ENCODE measurements at places on chromosomes 3 and 15.

DNA sequence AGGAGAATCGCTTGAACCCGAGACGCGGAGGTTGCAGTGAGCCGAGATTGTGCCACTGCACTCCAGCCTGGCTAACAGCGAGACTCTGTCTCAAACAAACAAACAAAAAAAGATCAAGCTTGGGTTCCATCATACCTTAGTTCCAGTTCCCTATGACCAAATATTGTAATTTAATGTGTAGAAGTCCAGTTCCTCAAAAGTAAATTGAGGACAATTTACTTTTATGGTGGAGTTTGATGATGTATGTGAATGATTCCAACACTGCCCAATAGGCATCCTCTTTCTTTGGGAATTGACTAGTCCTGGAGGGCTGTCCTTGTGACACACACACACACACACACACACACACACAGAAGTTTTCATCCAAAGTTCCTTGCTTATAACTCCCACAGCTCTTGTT is 2.8 kb upstream of the PKM start:
- DNase-seq: no peak

- no peak for DNase-seq
Measured at GRCh38 chr15:48595981-48596380, 49.5 kb downstream of the FBN1 start.

GRCh38 chr15:37524601-37525000 is 409.8 kb upstream of the TMCO5A start:
- no peak for DNase-seq

- DNase-seq: no peak
Measured at GRCh38 chr3:78562328-78562727, 1205.5 kb downstream of the ROBO1 start.

- DNase-seq: peak; percentile 15
Measured at GRCh38 chr15:53693729-53694475, 65.6 kb downstream of the WDR72 start.

DNA sequence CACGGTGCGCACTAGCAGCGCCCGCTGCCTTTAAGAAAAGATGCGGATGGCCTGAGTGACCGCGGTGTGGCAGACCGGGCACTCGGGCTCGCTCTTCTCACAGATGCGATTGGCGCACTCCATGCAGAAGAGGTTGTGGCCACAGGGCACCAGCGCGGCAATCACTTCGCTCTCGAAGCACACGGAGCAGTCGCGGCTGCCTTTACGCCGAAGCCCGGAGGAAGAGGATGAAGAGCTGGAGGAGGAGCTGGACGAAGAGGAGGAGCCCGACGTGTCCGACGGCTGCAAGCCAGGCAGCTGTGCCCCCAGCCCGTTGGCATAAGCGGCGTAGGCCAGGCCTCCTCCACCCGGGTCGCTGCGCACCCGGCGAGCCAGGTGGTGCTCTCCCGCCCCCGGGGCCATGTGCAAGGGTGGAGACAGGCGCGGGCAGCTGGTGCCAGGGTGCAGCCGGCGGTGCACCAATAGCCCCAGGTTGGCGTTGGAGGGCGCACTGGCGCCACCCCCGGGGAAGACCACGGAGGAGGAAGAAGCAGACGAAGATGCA is 2.6 kb downstream of the MEX3B start:
- no peak for DNase-seq

- DNase-seq: no peak
Measured at GRCh38 chr3:71573181-71573580, 10.3 kb downstream of the FOXP1 start.

- no peak for DNase-seq
Measured at GRCh38 chr15:31598620-31599019, 272.0 kb downstream of the KLF13 start.

- DNase-seq: no peak
Measured at GRCh38 chr15:51727141-51727897, 10.1 kb downstream of the LYSMD2 start.

DNA sequence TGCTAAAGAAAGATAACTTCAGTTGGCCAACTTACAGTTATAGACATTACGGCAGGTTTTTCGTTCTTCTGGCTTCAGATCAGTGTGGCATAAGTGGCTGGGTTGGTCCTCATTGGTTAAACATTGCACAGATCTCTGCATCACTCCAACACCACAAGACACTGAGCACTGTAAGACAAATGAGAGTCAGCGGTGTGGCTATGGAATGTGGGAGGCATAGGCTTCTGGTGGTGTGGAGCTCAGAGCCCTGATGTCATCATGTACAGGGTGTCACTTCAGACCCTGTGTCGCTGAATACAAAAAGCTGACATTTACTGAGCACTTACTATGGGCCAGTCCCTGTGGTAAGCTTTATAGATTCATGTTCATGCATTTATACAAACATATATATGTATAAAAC is 146.0 kb downstream of the ADAMTS9 start:
- no peak for DNase-seq

DNA sequence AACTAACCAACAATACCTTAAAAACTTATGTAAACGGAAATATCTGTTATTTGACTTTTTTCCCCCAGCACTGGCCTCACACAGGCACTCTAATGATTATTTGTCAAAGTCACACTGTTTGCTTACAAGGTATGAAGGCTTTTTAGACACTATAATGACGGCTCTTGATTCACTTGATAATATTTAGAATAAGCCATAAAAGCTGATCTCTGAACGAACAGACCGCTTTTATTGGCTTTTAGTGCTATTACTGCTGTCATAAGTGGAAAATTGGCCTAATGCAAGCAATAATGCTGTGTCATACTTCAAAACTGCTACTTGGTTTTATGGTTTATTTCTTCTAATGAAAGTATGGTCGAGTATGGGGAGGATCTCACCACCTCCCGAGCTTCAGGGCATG is 35.1 kb downstream of the MDFIC2 start:
- DNase-seq: no peak

DNA sequence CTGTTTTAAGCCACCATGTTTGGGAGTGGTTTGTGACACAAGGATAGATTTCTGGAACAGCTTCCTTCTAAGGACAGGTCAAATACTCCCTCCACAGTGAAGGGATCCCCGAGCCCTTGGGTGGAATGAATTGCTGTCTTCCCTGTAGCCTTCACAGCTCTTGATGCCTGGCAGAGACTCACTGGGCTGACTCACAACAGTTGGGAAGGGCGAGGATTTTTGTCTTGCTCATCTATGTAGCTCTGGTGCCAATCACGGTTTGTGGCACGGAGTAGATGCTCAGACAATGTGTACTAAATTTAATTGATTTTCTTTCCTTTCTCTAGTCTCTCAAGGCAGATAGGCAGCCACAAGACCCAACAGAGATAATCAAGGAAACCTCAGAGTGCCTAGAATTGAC is 27.0 kb downstream of the CRYGS start:
- DNase-seq: peak; percentile 56

- no peak for DNase-seq
Measured at GRCh38 chr15:76056931-76057330, 2.9 kb upstream of the TMEM266 start.

DNA sequence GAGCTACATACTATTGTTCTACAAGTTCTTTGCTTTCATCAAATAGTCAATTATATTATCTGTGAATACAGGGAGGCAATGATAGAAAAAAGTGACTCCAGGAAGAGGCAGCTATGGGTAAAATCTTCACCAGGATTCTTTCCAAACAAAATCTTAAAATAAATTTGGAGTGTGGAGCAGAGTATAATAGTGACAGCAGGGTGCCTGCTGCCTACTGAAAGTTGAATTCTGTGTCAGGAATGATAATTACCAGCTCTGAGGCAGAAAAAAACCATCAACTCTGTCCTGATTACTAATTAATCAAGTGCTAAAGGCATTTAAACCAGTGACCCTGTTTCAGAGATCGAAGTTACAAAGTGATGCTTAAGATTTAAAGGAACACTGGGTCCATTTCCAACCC is 148.0 kb downstream of the DIPK2A start:
- peak; percentile 33 for DNase-seq

GRCh38 chr3:72191209-72191960 is 406.4 kb upstream of the PROK2 start:
- DNase-seq: no peak

Measured in Ammon's horn (tissue), 1 donor.